ENCODE measurements at places on chromosomes 13 and 19. TPM values are rescaled to one million over a fixed set of nuclear protein-coding genes. Genes with fewer than 3 reads are reported as not detected.

Gene SHANK1
- 2.0 TPM for total RNA-seq

Gene IFNL1
- total RNA-seq: not detected

Gene ACP5
- 1.9 TPM for total RNA-seq

Gene CACNG6
- 3.0 TPM for total RNA-seq

Gene IGFL1
- total RNA-seq: not detected

Gene OR7C1
- not detected for total RNA-seq

Gene C19orf73
- 3.3 TPM for total RNA-seq

Gene FARP1
- total RNA-seq: 83.7 TPM

Gene ZIC2
- not detected for total RNA-seq

Gene NANOS3
- total RNA-seq: 1.6 TPM

Gene ELAVL3
- total RNA-seq: not detected

Gene DIRAS1
- total RNA-seq: 3.1 TPM

Gene ITGBL1
- 1.3 TPM for total RNA-seq

DNA sequence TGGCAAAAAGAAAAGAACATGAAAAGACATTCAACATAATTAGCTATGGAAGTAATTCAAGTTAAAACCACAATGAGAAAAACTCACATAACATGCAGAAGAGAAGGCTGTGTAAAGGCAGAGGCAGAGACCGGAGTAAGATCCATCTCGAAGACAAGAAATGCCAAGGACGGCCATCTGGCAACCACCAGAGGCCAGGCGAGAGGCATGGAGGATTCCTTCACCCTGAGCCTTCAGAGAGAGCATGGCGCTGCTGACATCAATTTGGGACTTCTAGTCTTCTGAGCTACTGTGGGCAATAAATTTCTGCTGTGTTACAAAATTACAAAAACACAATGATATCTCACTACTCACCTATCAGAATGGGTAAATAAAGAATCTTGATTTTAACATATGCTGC, 381.0 kb downstream of the TSHZ3 start:
- no peak for DNase-seq

DNA sequence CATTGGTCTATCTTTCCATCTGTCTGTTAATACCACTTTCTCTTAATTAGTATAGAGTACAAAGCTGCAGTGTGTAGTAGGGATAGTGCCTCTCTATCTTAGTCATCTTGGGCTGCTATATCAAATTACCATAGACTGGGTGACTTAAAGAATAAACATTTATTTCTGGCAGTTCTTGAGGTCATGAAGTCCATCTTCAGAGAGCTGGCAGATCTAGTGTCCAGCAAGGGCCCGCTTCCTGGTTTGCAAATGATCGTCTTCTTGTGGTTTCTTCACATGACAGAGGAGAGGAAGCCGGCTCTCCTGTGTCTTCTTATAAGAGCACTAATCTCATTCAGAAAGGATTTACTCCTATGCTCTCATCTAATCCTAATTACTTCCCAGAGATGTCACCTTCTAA, 6.1 kb downstream of the ZNF700 start:
- DNase-seq: no peak

- DNase-seq: no peak
Measured at GRCh38 chr19:7386308-7386707, 37.6 kb downstream of the ARHGEF18 start.

GRCh38 chr13:23059173-23059572, 121.6 kb upstream of the SGCG start:
- DNase-seq: no peak

- no peak for DNase-seq
Measured at GRCh38 chr19:50434525-50434924, 1.8 kb downstream of the MYBPC2 start.

DNA sequence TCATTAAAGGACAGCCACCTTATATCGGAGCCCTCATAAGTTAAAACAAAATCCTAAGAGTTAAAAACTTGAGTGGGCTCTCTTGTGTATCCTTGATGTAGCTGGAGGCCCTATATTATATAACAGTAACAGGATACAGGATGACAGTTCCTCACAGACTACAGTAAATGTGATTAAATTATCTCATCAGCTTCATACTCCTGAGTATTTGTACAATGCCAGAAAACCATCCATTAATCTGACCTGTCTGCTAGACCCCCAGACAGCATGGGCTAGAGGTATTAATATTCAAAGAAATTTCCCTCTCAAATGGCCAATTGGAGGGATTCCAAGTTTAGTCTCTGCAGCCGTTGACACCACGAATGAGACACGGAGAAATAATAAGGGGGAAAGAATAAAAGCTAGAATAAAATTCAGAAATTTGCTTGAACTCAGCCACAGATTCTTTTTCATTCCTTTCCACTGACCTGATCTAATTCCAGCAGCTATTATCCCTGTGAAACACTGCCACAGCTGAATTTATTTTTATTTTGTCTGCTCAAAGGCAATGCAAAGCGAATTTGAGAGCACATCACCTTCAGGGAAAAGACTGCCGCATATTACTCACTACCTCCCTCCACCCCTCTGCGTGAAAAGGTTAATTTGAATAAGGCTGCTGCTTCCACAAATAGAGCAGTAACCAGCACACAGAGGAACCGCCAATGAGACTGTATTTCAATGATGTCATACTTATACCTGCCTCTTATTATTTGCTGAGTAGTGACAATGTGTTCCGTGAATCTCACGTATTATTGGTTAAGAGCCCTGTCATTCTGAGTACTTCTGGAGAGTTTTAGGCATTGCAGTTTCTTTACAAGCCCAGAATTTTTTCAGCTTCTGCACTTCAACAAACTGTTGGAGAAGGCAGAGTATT, 155.9 kb upstream of the KLF12 start:
- peak; percentile 34 for DNase-seq

DNA sequence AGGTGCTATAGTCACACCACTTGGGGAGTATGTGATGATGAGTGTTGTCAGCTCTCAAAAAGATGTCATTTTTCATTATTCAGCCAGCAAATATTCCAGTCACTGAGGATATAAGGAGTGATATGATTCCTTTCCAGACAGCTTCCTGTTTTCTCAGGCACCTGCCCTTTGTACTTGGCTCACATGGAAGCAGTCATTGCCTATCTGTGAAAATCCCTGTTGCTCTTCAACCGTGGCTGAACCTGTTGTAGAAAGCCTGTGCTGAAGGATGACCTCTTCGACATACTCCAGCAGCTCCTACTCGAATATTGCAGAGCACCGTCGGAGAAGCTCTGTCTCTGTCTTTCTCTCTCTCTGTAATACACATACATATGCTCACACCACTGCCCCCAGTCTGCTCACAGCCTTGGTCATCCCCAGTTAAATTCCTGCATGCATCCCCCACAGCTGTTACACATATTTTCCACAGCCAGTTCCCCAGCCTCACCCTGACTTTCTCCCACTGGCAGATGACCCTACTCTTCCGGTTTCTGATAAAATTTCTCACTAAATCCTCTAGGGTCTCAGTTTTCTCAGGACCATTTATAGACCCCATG, 204.2 kb upstream of the ARGLU1 start:
- DNase-seq: no peak

DNA sequence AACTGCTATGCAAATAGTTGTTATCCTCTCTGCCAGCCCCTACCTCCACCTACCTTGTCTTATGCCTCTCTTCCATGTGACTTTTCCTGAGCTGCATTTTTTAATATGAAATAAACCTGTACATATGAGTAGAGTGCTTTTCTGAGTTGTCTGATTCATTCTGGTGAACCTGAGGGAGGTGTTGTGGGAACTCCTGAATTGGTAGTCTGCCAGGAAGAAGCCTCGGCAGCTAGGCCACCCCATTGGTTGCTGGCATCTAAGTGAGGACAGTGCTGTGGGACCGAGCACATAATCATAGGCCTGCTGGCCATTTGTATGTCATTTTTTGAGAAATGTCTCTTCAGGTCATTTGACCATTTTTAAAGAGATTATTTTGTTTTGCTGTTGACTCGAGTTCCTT, 1146.8 kb downstream of the UQCRFS1 start:
- DNase-seq: no peak

GRCh38 chr19:511101-511851, 4.0 kb downstream of the TPGS1 start:
- no peak for DNase-seq

DNA sequence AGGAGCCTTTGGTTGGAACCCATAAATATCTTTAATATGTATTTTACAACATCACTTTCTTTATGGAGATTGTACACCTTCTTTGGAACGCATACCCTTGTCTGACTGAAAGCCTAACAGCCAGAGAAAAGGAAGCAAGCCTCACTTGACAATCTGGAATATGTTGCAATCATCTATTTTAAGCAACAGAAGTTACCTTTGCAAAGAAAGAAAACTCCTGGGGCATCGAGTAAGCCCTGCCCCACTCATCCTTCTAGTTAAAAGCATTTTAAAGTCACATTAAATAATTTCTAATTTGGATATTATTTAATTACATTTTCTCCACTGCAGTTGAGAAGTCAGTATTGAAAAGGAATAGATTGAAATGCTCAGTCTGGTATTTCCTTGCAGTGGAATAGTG, 542.7 kb downstream of the MYO16 start:
- DNase-seq: no peak

- DNase-seq: no peak
Measured at GRCh38 chr13:46687810-46688209, 109.2 kb downstream of the ESD start.

DNA sequence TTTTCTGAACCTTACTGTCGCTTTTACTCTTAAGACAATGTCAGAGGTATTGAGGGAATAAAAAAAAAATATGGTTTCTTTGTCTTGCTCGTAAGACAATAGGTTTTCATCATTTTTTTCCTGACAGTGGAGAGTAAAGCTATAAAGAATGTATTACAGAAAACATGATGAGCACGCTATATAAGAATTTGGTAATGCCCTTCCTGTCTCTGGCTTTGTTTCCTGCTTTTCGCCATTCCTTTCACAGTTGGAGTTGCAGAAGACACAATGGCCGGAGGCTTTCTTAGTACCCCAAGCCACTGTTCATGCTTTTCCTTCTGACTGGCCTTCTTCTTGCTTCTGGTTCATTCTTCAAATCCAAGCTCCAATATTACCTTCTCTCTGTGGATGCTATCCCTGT, 101.0 kb upstream of the DACH1 start:
- peak; percentile 27 for DNase-seq

DNA sequence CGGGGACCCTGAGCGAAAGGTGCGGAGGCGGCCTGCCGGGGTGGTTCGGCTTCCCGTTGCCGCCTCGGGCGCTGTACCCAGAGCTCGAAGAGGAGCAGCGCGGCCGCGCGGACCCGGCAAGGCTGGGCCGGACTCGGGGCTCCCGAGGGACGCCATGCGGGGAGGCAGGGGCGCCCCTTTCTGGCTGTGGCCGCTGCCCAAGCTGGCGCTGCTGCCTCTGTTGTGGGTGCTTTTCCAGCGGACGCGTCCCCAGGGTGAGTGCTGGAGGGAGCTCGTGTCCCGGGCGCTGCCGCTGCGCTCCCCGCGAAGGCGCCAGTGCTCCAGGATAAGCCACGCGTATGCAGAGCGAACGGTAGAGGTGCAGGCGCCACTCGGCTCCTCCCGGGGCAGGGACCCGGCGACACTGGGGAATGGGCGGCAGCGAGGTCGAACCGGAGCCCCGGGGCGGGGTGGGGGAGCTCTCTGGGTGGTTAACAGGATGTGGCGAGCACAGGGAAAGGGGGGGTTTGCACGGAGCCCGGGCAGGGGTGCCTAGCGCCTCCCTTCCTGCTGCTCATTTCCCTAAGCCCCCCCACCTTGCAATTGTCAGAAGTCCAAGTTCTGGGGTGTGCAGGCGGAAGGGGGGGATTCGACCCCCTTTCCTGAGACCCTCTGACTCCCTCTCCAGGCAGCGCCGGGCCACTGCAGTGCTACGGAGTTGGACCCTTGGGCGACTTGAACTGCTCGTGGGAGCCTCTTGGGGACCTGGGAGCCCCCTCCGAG, at the start of gene IL27RA:
Gene IL27RA (plus strand): TSS at position 44 of the 762 bp plus-strand sequence. CDS start 111 bp downstream, at position 155.
- DNase-seq: no peak

DNA sequence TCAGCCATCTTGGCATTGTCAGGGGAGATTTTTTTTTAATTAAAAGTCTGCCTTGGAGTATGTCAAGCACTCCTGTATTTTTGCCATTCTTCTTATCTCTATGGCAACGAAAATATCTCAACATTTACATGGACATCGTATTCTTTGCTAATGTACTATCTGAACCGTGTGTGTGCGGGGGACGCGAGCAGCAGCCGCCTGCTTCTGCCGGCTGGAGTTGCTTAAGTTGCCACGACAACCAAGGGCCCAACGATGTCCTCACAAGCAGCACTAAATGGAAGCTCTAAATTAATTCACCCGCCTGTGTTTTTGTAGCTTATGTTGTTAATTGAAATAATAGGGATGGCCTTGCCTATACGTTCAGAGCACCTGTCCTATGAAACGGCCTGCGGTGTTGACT, 309.5 kb downstream of the TEX29 start:
- no peak for DNase-seq

DNA sequence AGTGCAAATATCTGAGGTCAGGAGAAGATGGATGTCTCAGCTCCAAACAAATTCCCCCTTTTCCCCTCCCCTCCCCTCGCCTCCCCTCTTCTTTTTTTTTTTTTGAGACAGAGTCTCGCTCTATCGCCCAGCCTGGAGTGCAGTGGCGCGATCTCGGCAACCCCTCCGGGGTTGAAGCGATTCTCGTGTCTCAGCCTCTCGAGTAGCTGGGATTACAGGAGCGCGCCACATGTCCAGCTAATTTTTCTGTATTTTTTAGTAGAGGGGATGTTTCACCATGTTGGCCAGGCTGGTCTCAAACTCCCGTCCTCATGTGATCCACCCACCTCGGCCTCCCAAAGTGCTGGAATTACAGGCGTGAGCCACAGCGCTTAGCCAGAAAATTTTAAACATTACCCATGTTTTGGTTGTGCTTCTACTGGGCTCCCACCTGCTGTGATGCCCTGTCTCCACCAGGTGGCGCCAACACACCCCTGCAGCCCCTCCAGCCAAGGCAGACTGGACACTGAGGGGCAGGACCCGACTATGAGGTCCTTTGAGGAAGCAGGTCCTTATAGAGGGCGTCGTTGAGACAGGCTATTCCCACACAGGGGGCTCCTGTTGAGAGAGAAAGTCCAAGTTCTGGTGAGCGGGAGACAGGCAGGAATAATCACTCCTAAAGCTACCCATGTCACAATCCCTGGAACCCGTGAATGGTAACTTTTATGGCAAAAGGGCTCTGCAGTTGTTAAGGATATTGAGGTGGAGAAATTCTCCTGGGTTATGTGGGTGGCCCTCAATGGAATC, 6.3 kb downstream of the ERICH4 start:
- peak; percentile 34 for DNase-seq

DNA sequence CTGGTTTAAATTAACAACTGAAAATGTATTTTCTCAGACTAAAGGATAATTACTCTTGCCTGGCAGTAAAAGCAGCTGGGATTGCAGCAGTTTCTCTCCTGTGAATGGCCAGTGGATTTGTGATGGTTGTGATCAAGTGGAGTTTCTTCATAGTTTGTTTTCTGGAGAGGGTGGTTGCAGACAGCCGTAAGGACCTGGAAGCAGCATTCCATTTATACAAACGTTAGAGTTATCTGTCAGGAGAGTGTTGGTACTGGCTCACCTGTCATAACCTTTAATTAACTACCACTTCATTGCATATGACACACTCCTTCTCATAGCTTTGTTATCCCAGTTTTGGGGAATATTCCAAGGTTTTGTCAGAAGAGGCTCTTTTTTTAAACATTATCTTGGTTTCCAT, 258.4 kb upstream of the SLC10A2 start:
- no peak for DNase-seq

- DNase-seq: no peak
Measured at GRCh38 chr13:73721571-73721970, 412.6 kb downstream of the KLF12 start.

GRCh38 chr19:47020992-47021496, 1.4 kb downstream of the NPAS1 start:
- DNase-seq: no peak

GRCh38 chr13:49791315-49791710, 1.2 kb downstream of the KPNA3 start:
- no peak for DNase-seq
